ENCODE measurements at places on chromosomes 5 and 9.

DNA sequence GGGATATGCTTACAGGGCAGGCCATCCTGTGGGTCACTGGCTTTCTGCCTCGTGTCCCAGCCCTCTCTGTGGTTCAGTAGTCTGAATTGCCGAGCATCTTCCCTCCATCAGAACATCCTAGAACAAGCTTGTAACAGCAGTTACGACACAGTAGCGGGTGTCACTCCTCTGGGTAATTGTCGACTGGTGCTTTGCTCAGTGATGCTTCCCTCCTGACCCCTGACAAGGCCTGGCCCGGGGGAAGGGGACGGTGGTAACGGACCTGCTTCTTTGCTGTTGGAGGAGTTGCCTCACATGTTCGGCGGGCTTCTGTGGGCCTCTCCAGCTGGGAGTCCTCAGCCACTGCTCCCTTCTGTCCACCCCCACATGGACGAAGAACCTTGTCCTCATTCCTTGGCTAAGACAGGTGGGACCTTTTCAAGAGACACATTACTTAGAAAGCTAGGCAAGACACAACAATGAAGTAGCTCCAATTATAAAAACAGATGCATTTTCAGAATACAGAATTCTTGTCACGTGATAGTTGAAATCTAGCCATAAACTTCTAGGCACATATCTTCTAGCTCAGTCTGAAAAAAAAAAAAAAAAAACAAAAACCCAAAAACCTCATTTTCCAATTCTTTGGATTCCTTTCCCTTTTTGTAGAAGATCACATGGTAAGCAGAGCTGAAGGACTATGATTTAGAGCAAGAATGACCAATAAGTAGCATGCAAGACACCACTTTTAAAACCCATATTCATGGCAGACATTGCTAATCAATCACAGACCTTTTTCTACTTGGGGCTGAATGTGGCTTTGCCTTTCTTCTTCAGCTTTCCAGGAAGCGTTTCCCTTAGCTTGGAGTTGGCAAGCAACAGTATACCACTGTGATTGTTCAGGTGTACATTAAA lies 25.0 kb downstream of the HMCN2 start:
- DNase-seq: no peak

DNA sequence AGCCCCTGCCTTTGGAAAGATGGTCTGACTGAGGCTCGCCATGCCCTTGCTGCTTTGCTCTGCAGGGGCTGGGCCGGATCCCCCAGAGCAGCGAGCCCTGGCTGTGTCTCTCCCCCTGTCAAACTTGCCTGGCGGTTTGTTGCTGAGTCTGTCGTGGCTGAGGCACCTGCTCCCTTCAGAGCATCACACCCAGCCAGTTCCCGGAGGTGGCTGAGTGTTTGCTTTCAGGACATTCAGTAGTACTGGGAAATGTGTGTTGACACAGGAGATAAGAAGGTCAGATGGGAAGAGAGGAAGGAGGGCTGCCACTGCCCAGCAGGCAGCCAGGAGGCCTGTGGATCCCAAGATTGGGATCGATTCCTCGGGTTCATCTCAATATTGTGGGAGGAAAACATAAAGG lies 62.9 kb downstream of the GADD45G start:
- DNase-seq: no peak

DNA sequence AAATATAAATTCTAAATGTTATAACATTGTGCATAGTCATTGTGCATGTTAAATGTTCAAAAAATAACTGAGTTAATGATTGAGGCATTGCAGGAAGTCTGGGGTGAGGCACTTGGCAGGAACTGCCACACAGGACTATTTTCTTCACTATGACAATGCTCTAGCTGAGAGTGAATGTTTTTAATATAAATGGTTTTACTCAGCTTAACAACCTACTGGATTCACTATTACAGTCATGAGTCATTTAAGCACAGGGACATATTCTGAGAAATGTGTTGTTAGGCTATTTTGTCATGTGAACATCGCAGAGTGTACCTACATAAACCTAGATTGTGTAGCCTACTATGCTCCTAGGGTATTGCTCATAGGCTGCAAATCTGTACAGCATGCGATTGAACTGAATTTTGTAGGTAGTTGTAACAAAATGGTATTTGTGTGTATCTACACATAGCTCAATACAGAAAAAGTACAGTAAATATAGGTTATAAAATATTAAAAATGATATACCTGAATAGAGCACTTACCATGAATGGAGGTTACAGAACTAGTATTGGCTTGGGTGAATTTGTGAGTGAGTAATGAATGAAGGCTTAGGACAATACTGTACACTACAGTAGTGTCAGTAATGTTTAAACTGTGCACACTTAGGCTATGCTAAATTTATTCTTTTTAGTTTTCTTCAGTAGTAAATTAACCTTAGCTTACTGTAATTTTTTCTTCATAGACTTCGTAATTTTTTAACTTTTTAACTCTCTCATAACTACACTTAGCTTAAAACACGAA lies 346.1 kb upstream of the PTGER4 start:
- no peak for DNase-seq

- no peak for DNase-seq
Observed at GRCh38 chr5:160616712-160617497, 195.2 kb downstream of the PTTG1 start.

DNA sequence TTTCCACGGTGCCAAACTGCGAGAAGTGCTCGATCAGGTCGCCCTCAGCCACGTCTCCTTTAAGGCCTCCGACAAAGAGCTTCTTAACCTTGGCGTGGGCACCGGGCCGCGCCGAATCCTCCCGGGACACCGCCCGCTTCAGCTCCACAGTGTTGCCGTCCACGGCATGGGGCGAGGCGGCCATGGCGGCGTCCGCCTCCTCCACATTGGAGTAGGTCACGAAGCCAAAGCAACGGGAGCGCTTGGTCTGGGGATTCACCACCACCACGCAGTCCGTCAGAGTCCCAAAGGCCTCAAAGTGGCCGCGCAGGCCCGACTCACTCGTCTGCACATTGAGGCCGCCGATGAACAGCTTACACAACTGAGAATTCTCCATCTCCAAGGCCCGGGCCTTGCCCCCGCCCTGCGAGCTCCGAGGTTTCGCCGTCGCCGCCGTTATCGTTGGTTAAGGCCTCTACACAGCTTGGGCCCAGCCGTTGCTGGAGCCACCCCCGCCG lies 424 bp downstream of the HNRNPA0 start:
- no peak for DNase-seq

DNA sequence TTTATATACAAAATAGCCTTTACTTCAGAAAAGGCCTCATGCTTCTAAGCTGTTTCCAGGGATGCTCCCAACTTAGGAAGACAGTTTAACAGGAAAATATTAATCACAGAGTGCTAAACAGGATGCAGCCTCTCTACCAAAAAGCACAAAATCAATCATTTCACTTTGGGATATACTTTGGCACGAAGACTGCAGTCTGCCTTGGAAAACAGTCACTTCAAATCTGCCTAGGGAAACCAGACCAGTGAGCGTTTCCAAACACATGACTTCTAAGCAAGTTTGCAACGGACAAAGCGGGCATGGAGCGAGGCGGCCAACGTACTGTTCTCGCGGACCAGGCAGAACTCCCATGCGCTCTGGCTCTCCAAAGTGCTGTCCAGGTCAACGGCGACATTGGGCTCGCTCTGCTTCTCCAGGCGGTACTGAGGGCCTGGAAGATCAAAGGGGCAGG lies 201.0 kb downstream of the MAPKAP1 start:
- DNase-seq: no peak

DNA sequence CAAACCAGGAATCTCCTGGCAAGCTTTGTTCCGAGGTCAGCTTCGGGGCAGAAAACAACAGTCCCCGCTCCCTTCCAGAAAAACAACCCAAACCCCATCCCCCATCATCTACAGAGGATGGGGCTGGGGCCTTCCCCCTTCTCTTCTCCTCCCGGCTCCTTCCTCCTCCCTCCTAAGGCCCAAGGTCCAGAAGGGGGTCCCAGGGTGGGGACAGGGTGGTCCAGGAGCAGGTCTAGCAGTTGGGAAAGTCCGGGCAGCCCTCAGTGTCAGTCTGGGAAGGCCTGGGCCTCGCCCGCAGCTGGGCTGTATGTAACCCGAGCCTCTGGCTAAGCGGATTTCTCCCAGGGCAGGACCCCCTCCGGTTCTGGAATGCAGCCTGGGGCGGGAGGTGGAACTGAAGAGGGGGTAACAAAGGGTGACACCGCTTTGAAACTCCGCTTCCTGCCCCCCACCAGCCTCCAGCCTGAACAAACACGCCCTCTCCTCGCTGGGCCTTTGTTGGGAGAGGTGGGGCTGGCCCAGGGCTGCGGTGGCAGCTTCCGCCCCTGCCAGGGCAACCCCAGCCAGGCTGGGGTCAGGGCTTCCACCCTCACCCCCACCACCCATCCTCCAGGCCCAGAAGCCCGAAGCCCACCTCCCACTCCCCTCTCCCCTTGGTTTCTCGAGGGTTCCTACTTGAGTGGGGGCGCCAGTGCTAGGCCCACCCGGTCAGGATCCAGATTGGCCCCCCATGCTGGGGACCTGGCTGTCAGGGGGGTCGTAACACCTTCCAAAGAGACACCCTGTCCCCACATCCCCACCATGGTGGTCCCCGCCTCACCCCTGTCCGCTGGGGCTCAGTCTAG lies 63.5 kb downstream of the C9orf50 start:
- no peak for DNase-seq

DNA sequence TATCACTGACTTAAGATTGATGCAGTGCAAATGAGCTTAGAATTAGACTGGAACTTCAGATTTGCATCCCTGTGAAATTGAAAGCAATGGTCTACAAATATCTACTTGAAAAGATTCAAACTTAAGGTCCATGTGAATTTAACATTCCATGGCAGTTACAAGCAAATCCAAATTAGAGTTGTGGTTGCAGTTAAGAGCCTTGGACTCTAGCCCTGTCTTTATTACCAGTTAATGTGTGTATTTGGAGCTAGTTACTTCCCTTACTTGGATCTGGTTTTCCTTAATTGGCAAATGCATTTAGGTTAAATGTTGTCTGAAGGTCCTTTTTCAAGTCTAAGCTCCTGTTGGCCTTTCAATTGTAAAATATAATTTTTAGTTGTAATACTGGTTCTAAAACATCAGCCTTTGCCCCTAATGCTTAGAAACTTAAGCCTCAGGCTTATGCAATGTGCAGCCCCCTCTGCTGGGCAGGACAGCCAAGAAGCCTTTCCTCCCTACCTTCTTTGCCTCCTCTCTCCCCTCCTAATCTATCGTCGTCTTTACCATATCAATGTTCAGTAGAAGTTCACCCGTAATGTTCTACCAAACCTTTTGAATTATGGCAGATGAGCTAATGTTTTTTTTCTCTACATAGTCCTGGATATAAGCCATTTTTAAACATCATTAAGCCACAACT lies 59.5 kb downstream of the ERMP1 start:
- DNase-seq: no peak
